ENCODE measurements at places on chromosomes 12 and 14.

DNA sequence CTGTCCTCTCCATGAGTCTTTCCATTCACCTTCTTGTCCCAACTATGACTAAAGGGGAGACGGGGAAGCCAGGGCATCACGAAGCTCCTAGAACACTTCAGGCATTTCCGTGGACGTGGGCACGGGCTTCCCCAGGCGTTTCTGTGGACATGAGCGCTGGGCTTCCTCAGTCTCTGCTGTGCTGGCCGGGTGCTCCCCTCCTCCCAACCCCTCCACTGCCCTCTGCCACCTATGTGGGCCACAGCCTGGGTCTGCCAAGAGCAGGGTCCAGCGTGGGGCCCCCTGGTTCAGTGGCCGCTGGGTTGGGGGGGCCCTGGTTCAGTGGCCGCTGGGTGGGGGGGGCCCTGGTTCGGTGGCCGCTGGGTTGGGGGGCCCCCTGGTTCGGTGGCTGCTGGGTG lies 14.8 kb downstream of the HIP1R start:
- DNase-seq, result no peak

- DNase-seq, result no peak
These were observed 46.1 kb downstream of the INTS13 start for GRCh38 chr12:26891704-26892103.

DNA sequence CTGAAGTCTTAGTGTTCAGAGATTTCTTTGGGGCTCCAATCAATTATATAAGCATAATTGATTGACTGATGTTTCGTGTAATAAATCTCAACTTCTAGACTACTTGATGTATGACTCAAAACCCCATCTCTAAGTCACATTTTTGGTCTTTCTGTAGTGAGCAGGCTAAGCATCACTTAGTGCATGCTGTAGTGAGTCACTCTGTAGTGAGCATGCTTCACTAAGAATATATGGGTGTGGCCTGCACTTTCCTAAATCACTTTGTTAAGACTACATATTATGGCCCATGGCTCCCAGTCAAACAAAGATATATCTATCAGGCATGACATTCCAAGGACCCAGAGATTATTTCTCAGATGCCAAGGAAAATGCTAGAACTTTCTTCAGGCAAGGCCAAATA lies 909.4 kb upstream of the LRFN5 start:
- no peak for DNase-seq

DNA sequence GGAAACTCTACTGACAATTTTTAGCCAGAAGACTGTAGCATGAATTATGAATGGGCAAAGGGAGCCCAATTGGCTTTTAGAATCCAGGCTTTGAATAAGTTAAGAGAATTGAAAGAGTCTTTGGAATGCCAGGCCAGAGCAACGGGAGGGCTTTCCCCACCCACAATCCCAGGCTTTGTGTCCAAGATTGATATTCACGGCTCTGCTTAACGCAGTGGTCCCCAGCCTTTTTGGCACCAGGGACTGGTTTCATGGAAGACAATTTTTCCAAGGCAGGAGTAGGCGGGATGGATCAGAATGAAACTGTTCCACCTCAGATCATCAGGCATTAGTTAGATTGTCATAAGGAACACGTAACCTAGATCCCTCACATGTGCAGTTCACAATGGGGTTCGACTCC lies 79.6 kb downstream of the EPS8 start:
- no peak for DNase-seq

GRCh38 chr12:13167906-13168305 lies 28.6 kb upstream of the EMP1 start:
- DNase-seq, result no peak

Measured in stimulated activated CD8-positive, alpha-beta memory T cell treated with anti-CD3 and anti-CD28 coated beads, Interleukin-15, amount 100 ng/mL, for 24 hours (primary cell).